Lung (tissue), 17 donors: ENCODE measurements at places on chromosomes 7 and 10.

GRCh38 chr7:24531255-24531654 lies 42.0 kb upstream of the PALS2 start:
- DNase-seq = no peak

DNA sequence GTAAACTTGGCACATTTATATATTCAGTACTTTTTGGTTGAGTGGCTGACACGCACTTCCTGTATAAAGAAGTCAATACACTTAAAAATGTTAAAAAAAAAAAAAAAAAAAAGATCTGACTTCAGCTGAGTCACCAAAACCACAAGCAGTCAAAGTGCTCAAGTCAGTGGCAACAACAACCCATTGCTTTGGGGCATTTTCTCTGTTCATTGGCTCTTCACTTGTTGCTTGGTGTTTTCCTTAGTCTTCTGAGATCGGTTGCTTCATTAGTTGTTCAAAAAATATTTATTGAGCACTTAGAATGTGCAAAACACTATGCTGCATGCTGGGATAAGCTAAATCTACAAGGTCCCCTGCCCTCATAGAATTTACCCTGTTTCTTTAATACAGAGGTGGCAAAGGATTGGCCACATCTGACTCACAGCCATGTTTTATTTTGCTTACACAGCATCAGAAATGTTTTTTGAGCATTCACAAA lies 63.7 kb downstream of the ZNRF2 start:
- no peak for DNase-seq

DNA sequence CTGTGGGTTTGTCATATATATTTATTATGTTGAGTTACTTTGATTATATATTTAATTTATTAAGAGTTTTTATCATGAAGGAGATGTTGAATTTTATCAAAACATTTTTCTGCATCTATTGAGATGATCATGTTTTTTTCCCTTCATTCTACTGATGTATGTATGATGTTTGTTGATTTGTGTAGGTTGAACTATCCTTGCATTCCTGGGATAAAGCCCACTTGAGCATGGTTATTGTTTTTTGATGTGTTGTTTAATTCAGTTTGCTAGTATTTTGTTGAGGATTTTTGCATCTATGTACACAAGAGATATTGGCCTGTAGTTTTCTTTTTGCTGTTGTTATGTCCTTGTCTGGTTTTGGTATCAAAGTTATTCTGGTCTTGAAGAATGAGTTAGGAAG lies 31.1 kb downstream of the SCART1 start:
- DNase-seq = no peak

DNA sequence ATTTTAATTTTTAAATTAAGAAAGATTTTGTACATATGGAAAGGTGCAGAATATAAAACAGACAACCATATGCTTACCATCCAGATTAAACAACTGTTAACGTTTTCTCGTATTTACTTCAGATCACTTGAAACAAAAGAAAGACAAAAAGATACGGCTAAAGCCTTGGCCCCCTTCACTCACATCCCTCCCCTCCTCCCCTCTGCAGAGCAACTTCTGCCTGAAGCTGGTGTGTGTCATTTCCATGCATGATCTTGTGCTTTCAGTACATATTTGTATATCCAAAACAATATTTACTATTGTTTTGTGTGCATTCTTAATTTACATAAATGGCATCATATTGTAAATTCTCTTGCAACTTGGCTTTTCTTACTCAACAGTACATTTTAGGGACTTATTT lies 68.5 kb upstream of the ANKRD1 start:
- DNase-seq = no peak
